ENCODE measurements at places on chromosomes 7 and 10.
A peak's percentile ranks its signal among the peaks of the same experiment; 100 is the strongest.

DNA sequence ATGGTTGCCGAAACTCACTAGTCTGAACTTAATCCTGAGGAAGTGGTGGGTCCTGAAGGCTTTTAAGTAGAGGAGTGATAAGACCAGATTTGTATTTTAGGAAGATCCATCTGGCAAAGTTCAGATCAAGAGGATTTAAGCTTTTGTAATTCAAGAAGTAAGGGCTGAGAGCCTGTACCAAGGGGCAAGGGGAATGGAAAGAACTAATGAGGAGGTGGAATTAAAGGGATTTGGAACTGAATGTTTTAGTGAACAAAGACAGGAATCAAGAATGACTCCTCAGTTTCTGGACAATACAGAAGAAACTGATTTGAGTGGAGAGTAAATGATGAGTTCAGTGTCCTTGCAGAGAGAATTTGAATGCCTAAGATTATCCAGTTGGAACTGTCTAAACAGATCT is 249.0 kb downstream of the C7orf25 start:
- DNase-seq = no peak

GRCh38 chr7:102467581-102468477 is 3.0 kb downstream of the LRWD1 start:
- no peak for DNase-seq

DNA sequence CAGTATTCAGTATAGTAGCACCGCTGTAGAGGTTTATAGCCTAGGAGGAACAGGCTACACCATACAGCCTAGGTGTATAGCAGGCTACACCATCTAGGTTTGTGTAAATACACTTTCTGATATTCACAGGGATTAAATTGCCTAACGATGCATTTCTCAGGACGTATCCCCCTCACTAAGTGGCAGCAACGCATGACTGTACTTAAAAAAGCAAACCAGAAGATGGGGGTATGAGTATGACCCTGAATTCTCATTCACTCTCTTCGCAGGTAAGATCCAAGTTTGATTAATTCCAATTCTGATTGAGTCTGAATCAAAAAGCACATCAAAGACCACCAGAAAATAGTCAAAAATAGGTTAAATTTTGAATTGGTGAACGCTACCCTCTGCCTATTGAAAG is 972 bp downstream of the ORC5 start:
- no peak for DNase-seq

DNA sequence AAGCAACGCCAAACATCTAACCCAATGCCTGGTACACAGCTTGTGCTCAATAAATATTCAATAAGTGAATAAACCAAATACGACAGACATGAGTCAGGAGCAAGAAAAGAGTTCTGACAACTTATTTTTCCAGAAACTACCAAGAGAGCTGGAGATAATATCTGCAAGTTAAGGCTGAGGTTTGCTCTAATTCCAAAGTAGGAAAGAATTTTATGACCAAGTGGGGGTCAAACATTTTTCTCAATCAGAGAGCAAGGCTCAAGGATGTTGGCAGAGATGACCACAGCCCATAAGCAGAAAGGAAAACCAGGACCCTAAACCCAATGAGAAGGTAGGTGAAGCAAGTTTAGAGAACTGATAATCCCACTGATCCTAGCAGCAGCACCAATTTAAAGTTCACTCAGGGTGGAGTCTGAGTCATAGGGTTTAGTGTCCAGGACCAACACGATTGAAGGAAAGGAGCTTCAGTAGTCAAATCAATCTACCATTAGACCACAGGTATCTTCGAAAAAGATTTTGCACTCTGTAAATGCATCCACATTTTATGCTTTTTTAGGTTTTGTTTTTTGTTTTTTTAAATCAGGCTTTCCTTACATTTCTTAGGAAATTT is 49.3 kb upstream of the KCNIP2 start:
- no peak for DNase-seq

- DNase-seq = peak; percentile 21
Observed at GRCh38 chr7:101308245-101309085, 13.1 kb downstream of the IFT22 start.

GRCh38 chr7:122790132-122790531 is 87.4 kb upstream of the RNF148 start:
- DNase-seq = no peak

- peak; percentile 1 for DNase-seq
Observed at GRCh38 chr10:60732198-60732806, 46.0 kb upstream of the CDK1 start.

- DNase-seq = no peak
Observed at GRCh38 chr7:98375664-98376063, 25.2 kb downstream of the BAIAP2L1 start.

- DNase-seq = no peak
Observed at GRCh38 chr10:110634527-110635209, 9.5 kb upstream of the RBM20 start.

DNA sequence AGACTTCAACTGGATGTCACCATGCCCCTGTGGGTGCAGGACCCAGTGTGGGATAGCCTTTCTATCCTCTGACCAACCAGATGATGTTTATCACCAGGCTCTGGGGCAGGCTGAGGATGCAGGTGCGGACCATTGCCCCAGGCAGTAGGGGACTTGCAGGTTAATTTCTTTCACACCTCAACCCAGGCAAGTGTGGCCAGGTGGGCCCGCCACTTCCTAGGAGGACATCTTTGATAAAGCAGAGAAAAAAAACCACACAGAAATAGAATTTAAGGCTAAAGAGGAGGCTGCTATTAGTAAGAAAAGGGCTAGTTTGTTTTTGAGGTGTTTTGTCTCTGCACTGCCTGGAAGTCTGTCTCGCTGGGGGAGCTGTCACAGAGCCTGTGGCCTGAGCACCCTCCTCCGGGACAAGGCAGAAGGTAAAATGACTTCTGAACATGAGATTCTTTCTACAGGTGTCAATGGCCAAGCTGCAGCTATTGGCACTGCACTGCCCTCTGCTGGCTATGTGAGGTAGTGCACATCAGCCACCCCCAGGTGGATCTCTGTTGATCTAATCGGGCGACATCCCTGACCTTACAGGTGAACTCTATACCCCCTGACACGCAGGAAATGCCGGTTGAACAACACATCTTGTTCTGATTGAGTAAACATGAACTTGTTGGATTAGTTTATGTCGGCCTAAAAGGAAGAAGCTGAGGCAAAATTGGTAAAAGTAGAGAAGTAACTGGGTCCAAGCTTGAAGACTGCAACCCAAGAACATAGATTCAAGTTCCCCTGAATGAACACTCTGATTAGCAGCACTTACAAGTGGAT is 21.0 kb downstream of the UPP1 start:
- peak; percentile 89 for DNase-seq

- no peak for DNase-seq
Observed at GRCh38 chr10:100004805-100005510, 4.8 kb downstream of the DNMBP start.

DNA sequence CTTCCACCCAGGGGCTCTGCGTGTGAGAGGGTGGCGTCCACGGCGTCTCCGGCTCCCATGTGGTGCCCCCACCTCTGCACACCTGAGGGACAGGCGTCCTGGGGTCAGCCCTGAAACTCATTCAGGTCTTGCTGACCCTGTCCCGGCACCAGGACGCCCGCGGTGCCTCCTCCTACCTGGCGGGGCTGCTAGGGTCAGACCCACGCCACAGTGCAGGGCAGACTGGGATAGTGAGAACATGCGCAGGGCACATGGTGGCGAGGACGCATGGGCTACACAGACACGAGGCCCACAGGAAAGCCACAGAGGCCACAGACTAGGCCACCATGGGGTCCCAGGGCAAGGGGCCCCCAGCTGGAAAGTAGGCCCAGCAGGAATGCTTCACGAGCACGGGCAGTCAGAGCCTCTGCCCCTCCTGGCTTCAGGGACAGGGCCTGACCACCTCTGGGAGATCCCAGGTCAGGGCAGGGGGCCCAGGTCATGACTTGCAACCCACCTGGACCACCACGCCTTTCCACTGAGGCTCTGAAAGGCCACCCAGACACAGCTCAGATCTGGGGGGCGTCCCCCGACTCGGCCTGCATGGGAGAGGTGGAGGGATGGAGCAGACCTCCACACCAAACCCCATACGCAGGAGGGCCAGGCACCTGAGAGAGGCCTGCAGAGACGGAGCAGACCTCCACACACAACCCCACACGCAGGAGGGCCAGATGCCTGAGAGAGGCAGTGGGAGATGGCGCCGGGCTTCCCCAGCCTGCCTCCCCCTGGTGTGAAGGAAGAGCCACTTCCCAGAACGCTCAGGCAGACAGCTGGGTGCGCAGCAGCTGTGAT is 188.6 kb downstream of the ELFN1 start:
- DNase-seq = no peak

DNA sequence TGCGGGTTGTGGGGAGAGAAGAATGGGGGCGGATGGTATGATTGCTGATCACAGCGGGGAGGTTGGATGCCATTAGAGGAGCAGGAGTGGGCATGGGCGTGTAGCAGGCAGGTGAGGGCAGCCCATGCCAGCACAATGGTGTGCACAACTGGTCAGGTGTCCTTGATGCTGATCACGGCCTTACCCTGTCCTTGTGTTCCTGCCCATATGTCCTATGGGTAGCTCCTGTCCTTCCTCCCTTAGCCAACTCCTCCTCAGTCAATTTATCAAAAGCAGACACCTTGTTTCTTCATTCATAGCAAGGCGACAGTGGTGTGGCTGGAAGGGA is 30.7 kb downstream of the WDR86 start:
- no peak for DNase-seq

DNA sequence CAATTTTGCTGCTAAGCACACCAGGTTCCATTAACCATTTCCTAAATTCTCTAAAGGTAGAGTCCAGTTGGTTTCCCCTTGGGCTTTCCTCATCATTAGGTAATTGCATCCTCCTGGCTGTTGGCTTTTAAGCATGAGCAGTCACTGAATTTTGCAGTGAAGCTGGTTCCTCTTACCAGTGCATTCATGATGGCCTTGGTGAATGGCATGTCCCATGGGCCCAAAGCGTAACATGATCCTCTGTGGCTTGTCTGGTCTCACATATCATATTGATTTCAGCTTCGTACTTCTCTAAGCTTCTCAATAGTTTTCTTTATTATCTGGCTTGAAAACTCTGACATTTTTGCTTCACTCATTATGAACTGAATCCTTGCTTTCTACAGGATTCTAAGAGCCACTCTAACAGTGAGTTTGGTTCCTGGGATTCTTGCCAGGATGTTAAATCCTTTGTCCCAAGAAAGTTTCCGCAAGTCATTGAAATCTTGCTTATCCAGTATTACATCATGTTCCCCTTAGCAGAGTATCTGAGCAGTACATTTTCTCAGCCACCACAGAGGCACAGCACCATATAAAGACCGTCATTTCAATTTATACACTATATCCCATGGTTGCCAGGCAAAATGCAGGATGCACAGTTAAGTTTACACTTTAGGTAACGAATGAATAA is 134.2 kb downstream of the PTN start:
- no peak for DNase-seq
